Testis (tissue), 5 donors: ENCODE measurements at places on chromosomes 4 and X. TPM values are rescaled to one million over a fixed set of nuclear protein-coding genes. Genes with fewer than 3 reads are reported as not detected.

Gene SHROOM3
- 6.4 TPM for total RNA-seq

- DNase-seq = no peak
These were observed 429.5 kb downstream of the GRID2 start for GRCh38 chr4:92733231-92733630.

DNA sequence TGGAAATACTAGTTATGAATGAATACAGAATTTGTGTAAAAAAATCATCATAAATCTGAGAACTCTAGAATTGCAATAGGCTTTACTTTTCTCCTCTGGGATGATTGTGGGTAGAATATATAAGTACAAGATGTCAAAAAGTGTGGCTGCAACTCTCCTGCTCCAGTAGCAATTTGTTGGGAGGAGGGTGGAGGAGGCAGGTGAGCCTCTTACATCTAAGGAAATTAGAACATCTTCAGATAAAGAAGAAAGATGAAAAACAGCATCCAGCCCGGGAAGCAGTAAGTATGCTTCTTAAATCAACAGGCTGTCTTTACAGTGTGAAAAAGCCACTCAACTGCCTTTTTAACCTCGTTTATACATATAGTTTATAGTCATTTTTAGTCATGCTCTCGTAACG is 83.7 kb downstream of the ATP8A1 start:
- DNase-seq = no peak

Gene NPY1R
- total RNA-seq = 2.4 TPM

Gene FAM236D
- total RNA-seq = not detected

DNA sequence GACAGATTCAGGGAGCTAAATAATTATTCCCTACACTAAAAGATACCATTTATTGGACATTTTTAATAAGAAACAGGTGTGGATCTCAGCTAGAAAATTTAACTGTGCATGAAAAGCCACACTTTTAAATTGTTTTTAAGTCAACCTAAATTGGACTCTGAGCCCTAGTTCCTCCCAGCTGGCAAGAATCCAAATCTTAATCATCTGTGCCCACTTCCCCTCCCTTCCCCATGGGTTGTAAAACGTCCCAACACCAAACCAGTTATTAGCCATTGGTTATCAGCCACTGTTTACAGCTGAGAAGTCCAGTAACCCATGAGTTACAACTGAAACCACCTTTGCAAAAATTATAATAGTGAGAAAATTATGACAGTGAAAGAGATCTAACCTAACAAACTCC is 125.6 kb upstream of the S100G start:
- DNase-seq = no peak

GRCh38 chr4:102390438-102390837 is 45.2 kb upstream of the SLC39A8 start:
- DNase-seq = no peak

Gene KIT
- total RNA-seq = 15.2 TPM

GRCh38 chrX:3771766-3772165 is 58.3 kb upstream of the PRKX start:
- no peak for DNase-seq

Gene IGSF1
- total RNA-seq = 26.1 TPM

GRCh38 chr4:165751882-165752281 is 121.2 kb upstream of the TLL1 start:
- no peak for DNase-seq

DNA sequence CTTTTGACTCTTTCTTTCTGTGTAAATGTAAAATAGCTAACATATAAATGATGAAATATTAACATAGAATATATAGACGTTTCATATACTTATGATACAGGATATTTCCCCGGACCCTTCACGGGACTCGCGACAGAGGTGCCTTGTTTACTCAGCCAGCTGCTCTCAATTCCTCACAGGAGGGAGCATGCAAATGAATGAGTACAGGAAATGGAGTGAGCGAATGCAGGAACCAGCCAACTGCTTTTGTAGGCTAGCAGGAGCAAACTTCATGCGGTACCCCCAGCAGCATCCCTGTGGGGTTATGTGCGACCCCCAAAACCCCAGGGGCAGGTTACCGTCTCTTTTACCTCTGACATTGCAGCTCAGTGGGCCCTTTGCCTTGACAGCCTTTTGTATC is 110.3 kb upstream of the PDHA2 start:
- no peak for DNase-seq

GRCh38 chr4:88613417-88613875 is 21.2 kb downstream of the HERC3 start:
- no peak for DNase-seq

Gene UNC5C
- total RNA-seq = 22.8 TPM

Gene ADRA2C
- total RNA-seq = 16.0 TPM

GRCh38 chrX:40922307-40922706 is 162.9 kb upstream of the USP9X start:
- no peak for DNase-seq

GRCh38 chr4:151540728-151541388 is 131.9 kb downstream of the FHIP1A start:
- no peak for DNase-seq
